Activated T-cell treated with anti-CD3 and anti-CD28 coated beads for 48 hours (primary cell): ENCODE measurements at places on chromosomes 13 and 19.
A peak's percentile ranks its signal among the peaks of the same experiment; 100 is the strongest.

DNA sequence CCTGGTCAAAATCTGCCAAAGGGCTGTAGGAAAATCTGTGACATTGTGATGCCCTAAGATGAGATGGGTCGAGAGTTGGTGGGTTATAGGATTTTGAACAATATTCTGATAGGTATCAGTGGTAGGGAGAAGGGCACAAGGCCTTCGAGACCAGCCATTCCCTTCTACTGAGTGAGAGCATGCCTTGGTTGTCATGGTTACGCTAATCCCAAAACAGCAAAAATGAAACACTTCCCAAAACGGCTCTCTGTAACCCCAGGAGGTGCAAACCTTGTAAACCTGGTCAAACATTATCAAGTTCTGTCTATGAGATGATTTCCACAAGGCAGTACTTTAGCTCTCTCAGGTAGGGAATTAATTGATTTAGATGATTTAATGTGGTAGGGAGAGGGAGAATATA, 158.7 kb upstream of the RNF113B start:
- no peak for DNase-seq

- DNase-seq = no peak
Observed at GRCh38 chr19:29266603-29267002, 53.7 kb upstream of the UQCRFS1 start.

- peak; percentile 57 for DNase-seq
Observed at GRCh38 chr19:610801-611480, 21.3 kb downstream of the HCN2 start.

- no peak for DNase-seq
Observed at GRCh38 chr13:85091631-85092234, 707.5 kb downstream of the SLITRK6 start.

DNA sequence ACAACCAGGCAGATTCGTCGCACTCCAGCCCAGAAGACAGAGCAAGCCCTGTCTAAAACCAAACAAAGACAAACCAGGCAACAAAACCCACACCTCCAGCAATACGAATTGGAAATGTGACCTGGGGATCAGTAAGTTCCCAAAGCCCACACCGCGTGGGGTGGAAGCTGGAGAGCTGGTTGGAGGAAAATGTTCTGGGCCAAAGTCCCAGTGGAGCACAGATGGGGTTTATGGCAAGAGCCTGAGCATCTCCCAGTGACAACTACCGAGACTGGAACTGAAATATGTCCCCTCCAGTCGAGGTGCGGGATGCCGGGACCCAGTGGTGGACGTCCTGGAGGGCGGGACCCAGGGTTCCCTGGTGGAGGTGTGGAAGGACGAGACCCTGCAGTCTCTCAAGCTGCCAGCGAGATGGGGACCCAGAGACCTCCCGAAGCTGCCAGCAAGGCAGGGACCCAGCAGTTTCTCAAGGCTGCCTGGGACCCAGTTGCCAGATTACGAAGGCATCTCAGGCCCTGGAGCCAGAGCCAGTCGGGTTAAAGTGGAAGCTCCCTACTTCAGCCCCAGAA, 22.4 kb upstream of the CPAMD8 start:
- no peak for DNase-seq

- DNase-seq = no peak
Observed at GRCh38 chr19:1921825-1922224, 16.6 kb downstream of the ADAT3 start.

- DNase-seq = no peak
Observed at GRCh38 chr19:38375098-38375493, 725 bp downstream of the PSMD8 start.

- no peak for DNase-seq
Observed at GRCh38 chr19:22532388-22533300, 101.5 kb upstream of the ZNF492 start.

GRCh38 chr19:11418549-11419506, at the start of gene RGL3:
Gene RGL3, minus strand, starts transcription at chr19:11419314. Its CDS starts 36 bp downstream, at chr19:11419278.
- DNase-seq = no peak

GRCh38 chr13:111423168-111423785, 102.8 kb downstream of the TEX29 start:
- DNase-seq = no peak

DNA sequence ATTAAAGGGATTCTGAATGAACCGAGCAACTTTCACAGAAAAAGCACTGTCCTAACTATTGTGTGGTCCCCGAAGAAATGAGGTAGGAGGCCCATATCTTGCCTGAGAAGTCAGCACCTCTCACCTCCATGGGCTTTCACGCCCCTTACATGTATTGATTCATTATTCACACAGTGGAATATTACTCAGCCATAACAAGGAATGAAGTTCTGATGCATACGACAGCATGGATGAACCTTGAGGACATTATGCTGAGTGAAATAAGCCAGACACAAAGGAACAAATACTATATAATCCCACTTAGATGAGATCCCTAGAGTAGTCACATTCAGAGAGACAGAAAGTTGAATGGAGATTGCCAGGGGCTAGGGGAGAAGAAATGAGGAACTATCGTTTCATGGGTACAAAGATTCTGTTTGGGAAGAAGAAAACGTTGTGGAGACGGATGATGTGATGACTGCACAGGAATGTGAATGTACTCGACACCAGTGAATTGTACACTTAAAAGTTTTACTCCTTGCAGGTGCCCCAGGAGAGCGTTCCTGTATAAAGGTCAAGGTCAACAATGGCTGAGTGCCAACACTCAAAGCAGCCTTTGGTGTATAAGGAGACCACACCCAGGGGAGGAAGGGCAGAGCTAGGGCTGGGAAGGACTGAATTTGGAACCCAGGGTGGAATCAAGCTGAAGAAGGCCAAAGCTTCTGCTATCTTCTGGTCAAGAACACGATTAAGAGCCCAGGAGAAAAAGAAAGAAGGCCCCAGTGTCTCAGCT, 22.5 kb downstream of the ZIC5 start:
- no peak for DNase-seq

DNA sequence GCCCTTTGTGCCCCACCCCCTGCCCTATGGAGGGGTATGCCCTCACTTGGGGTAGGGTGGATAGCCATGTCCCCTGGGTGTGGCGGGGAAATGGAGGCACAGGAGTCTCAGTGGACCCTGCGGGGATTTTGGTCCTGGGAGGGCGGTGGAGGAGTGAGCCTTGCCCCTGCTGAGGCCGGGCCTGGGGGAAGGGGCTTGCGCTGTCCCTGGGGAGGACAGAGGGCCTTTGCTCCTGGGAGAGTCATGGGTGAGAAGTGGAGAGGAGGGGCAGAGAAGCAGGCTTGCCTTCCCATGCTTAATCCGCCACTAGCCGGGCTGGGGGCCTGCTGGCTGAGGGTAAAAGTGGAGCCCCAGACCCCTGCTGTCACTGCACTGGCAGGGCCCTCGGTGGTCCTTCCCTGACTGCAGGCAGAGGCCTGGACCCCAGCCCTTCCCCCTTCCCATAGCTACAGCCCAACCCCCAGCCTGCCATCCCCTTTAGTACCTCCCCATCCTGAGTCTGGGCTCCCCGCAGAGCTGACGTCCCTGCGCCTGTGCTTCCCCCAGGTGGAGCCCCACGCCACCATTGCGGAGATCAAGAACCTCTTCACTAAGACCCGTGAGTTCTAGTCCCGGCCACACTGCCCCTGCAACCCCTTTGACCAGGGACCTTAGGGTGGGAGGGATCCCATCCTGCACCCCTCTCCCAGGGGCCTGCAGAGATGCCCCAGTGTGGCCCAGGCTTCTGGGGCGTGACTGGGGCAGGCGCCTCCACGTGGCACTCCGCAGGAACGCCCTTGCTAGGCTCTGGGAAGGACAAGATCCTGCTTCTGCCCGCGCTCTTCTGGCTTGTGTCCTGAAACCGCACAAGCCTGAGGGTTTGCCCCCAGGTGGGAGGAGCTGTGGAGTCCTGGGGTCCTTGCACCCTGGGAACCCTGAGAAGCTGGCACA, 8.9 kb downstream of the NDUFB7 start:
- DNase-seq = no peak

- DNase-seq = no peak
Observed at GRCh38 chr13:32008518-32009175, 22.9 kb upstream of the FRY start.

DNA sequence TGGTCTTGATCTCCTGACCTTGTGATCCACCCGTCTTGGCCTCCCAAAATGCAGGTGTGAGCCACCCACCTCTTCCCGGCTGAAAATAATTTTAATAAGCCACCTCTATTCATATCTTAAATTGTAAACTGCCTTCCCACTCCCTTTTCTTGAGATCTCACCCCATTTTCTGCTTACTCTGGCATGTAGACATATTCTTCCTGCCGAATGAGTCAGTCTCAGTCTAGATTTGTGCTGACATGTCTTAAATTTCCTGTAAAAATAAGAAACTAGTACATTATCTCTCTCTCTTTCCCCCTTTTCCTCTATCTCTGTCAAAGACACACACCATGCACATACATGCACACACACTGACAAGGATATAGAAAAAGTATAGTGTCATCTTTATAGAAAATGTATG, 60.9 kb downstream of the THSD1 start:
- DNase-seq = no peak

DNA sequence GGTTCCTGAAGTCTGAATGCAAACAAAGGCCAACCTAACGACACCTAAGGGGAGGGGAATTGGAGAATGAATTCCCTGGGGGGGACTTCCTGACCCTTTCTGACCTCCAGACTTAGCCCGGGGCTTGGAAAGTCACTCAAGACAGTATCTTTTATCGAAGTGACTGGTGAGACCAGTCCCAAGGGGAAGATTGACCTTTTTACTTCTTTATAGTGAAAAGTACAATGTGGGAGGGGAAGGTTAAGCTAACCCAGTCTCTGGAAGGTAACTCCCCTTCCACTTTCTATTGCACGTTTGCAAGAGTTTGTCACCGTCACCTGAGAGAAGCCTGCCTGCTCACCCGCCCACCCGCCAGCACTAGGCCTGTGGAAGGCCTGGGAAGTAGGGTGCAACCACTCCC, 111.9 kb downstream of the EFNB2 start:
- DNase-seq = no peak

- DNase-seq = no peak
Observed at GRCh38 chr19:17335575-17335974, 920 bp upstream of the ANO8 start.

- DNase-seq = no peak
Observed at GRCh38 chr13:37448153-37448552, 150.4 kb downstream of the POSTN start.

GRCh38 chr13:21079761-21080592, 18.6 kb upstream of the LATS2 start:
- no peak for DNase-seq

DNA sequence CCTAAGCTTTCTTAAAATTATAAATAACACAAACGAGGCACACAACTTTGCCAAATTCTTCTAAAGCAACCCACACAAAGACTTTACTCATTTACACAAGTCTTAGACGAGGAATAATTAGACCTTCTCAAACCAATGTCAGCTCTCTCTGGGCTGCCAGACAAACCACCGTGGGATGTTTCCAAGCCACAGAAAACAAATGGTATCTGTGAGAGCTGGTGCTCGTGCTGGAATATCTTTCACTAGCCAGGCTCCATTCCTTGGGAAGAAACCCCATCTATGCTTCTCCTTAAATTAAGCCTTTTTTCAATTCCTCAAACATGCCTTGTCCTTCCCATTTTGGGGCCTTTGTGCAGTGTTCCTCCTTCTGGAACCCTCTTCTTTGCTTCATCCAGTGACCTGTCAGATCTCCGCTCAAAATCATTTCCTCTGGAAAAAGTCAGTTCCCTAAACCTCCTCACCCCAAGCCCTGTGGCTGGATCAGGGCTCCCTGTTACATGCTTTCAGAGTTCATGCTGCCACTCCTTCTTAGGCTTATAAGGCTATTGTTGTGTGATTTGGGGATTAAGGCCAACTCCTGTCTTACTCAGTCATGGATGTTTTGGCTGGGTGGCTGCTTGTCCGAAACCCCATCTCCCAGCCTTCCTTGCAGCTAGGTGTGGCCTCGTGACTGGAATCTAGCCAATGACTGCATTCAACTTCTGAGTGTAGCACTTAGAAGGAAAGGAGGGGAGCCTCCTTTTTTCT, 64.2 kb upstream of the GTF2F2 start:
- DNase-seq = no peak

DNA sequence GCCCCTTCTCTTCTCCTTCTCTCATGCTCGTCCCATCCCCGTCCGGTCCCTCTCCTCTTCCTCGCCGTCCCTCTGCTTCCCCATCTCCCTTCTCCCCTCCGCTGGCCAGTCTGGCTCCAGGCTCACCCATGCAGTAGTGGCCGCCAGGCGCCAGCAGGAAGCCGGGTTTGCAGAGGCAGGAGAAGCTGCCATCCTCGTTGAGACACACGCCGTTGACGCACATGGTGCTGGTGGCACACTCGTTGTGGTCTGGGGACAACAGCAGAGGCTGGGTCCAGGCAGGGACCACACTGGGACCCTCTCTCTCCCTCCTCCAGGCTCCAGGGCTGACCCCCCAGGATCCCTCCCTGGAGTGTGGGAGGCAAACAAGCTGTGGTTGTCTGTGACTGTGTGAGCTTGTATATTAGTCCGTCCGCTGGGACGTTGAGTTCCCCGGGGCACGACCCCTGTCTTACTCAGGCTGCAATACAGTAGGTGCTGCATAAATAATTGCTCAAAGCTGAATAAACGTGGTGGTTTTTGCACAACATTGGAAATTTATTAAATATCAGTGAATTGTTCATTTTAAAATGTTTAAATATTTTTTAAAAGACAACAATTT, 16.4 kb downstream of the FBN3 start:
- no peak for DNase-seq

- no peak for DNase-seq
Observed at GRCh38 chr19:57506163-57506562, 6.4 kb downstream of the ZNF773 start.

DNA sequence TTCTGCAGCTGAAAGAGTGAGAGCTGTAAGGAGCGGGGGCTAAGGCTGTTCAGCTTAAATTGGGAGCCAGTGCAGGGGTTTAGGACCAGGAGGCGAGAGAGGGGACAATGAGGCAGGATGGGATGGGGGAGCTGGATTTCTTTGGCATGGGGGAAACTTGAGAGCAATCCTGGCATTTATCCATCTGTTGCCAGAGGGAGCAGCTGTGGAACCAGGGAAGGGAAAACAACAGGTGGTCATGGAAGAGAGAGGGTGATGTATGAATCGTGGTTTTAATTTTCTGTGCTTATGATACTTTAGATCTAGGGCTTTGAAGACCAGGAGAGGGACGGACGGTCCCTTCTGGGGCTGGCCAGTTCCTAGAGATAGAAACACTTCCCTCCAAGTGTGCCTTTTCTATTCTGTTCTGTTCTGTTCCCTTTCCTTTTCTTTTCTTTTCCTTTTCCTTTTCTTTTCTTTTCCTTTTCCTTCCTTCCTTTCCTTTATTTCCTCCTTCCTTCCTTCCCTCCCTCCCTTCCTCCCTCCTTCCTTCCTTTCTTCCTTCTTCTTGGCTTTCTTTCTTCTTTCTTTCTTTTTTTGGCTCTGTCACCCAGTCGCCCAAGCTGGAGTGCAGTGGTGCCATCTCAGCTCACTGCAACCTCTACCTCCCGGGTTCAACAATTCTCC, 16.0 kb upstream of the CCL25 start:
- DNase-seq = no peak

DNA sequence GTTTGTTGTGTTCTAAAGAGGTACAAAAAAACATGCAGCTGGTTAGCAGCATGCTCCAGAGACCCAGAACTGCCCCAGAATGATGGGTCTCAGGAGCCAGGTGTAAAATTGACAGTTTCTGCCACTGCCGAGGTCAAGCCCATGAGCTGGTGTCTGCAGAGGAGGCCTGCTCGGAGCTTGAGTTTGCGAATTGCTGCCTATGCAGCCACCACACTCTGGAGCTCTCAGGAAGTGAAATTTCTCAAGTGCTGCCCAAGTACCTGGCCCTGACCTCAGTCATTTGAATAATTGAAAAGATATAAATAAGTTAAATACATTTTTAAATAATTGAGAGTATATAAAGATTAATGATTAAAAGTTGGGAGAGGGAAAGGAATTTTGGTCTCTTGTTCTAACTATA, 66.4 kb downstream of the ZAR1L start:
- no peak for DNase-seq
